ENCODE measurements at places on chromosomes 12 and 14.

DNA sequence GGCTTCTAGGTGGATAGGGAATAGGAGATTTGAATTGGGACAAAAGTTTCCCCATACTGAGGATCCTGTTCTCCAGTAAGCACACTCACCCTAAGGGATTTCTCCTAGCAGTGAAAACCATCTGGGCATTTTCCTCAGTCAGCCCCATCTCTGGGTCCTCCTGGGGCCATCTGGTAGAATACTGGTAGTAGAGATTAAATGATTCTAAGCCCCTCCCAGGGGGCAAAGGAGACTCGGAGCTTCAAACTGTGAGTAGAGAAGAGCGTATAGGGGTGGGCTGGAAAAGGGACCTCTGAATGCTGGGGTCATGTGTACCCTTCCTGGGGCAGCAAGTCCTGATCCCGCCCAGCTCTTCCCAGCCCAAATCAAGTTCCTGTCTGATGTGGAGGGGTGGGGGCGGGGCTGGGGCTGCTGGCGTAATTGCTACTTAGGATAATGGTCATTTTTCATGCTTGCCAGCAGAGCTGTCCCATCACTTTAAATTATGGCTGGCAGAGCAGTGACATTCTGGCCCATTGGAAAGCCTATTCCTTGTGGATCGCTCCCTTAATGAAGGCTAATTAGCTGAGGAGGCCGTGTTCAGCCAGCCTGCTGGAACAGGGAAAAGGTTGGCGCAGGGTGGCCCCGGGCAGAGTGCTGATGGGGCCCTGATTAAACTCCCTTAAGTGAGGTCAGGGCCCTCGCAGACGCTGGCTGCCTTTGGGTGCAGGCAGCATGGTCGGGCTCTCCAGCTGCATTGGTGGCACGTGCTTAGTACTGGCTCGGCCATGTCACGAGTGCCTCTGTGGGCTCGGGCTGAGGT lies 127.8 kb downstream of the TSPAN9 start:
- no peak for DNase-seq

DNA sequence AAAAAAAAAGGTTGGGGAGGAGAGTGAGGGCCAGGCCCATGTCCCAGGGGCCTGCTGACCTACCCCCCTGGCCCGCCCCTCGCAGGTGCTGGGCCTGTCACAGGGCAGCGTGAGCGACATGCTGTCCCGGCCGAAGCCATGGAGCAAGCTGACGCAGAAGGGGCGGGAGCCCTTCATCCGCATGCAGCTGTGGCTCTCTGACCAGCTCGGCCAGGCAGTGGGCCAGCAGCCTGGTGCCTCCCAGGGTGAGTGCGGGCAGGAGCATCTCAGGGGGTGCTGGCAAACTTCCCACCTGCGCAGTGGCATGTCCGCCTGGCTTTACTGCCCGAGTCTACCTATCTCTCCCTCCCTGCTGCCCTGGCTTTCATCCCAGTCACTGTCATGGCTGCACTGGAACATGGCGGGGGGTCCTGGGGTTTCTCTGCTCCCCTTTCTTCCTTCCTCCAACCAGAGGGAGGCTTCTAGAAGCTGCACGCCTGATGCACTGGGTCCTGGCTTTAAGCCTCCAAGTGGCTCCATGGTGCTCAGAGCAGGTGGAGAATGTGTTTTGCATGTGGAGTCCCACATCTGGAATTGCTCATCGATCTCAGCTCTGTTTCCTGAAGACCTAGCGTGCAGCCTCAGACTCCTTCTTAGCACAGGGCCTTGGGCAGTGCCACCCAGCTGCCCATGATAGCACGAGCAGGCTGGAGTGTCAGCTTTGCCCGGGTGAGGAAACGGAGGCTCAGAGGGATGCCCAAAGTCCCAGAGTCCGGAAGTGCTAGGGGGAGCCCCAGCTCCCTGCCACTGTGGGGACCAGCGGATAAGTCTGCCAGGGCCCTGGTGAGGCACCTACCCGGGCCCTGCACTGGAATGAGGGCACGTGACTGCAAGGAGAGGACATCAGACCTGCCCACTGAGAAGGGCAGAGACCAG lies 46.3 kb downstream of the PHETA1 start:
- no peak for DNase-seq

- DNase-seq: no peak
Measured at GRCh38 chr12:50221228-50222008, 54.2 kb upstream of the CERS5 start.

- DNase-seq: no peak
Measured at GRCh38 chr12:76247992-76248391, 100.2 kb downstream of the BBS10 start.

DNA sequence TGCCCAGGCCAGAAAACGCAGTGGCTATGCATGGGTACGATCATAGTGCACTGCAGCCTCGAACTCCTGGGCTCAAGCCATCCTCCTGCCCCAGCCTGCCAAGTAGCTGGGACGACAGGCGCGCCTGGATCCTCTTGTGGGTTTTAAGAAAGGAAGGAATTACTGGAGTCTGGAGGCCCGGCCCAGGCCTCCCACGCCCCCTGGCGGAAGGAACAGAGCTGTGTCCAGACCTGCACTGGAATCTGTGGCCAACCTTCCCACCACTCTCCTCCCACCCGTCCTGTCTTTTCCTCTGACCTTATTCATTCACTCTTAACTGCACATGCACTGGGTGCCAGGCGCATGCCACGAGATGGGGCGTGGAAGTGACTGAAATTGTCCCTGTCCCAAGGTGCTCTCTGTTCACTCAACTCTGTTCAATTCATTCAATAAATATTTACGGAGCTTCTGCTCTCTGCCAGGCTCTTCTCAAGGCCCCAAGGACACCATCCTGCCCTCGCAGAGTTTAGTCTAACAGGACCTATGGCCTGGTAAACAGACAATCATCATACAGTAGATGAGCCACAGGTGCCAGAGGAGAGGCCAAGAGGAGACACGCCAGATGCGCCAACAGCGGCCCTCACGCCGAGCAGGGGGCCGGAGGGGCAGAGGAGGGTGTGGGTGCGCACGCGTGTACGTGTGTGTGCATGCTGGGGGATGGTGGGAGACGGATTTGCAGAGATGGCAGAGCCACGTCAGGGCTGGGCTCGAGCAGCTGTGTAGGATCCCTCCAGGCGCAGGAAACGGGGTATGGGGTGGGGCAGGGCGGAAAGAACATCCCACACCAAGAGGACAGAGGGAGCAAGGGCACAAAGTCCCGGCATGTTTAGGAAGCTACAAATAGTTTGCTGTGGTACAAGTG lies 13.7 kb upstream of the TMEM106C start:
- DNase-seq: peak; percentile 48

- no peak for DNase-seq
Measured at GRCh38 chr12:89153341-89153740, 199.0 kb downstream of the DUSP6 start.

GRCh38 chr12:47744005-47744651 lies 14.6 kb downstream of the RAPGEF3 start:
- DNase-seq: peak; percentile 66

Measured in activated naive CD4-positive, alpha-beta T cell treated with anti-CD3 and anti-CD28 coated beads, Interleukin-2, amount 50 U/mL, for 16 hours (primary cell).